ENCODE measurements at places on chromosomes 13 and 19.
A peak's percentile ranks its signal among the peaks of the same experiment; 100 is the strongest.

DNA sequence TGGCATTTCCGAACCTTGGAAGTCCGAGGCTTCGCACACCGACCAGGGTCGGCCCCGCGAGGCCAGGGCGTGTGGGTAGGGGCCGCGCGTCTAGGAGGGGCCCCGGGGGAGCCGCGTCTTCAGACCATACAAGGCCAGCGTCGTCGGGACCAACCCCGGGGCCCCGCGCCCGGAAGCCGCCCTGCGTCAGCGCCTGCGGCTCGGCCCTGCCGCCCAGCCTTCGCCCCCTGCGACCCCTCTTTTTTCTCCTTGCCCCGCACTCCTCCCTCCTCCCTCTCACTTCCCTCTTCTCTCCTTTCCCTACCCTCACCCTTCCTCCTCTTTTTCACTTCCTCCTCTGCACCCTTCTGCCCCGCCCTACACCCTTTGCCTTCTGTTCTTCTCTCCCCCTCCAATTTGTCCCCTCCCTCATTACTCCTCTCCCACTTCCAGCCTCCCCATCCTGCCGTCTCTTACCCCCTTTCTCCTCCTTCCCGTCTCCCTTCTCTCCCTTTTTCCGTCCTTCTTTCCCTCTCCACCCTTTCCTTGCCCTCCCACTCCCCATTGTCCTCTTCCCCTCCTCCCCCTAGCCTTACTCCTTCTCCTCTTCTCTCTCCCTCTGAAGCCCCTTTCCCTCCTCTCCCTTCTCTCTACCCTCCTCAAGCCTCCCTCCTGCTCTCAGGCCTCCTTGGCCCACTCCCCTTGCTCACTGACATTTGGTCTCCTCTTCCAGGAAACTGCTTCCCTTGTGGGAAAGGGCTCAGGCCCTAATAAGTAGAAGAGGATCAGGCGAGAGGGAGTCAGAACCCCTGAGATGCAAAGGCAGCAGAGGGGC, 2.2 kb upstream of the PLEKHG2 start:
- no peak for DNase-seq

DNA sequence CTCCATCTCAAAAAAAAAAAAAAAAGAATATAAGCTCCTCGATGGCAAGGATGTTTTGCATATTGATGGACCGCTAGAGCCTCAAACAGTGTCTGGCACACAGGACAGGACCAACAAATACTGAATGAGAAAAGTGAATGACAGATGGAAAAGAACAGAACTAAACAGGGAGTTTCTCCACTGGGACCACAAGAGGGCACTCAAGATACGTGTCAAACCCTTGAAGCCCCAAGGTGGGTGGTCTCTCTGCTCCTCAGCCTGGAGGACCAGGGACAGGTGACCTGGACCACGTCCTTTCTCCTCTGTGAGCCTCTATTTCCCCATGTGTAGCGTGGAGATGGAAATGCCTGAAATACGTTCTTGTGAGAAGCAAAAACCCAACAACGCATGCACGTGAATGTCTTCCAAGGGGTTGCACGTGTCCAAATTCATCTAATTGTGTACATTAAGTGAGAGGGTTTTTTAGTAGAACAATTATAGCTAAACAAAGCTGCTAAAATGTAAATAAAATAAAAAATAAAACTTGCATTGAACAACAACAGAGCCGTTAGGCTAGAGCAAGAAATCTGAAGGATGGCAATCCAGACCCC, 5.7 kb upstream of the CDC42EP5 start:
- no peak for DNase-seq

GRCh38 chr19:19131989-19132388, 6.3 kb downstream of the TMEM161A start:
- DNase-seq, result no peak

GRCh38 chr13:75425216-75426009, 56.6 kb downstream of the TBC1D4 start:
- no peak for DNase-seq

- no peak for DNase-seq
Observed at GRCh38 chr19:5334366-5334739, 6.3 kb downstream of the PTPRS start.

DNA sequence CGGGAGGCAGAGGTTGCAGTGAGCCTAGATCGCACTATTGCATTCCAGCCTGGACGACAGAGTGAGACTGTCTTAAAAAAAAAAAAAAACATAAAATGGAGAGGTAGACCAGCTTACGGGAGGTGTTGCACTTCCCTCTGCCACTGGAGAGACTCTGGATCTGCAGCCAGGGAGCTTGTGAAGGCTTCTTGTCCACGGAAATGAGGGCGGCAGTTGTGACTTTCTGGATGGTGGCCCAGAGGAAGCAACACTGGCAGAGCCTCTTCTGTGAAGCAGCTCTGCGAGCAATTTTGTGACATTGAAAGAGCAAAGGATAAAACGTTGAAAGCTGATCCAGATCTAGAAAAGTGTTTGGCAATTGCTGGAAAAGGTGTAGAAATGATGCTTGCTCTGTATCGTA, 10.4 kb downstream of the SPINT2 start:
- DNase-seq, result no peak

GRCh38 chr13:73324842-73325722, 266.3 kb downstream of the KLF5 start:
- DNase-seq, result no peak

DNA sequence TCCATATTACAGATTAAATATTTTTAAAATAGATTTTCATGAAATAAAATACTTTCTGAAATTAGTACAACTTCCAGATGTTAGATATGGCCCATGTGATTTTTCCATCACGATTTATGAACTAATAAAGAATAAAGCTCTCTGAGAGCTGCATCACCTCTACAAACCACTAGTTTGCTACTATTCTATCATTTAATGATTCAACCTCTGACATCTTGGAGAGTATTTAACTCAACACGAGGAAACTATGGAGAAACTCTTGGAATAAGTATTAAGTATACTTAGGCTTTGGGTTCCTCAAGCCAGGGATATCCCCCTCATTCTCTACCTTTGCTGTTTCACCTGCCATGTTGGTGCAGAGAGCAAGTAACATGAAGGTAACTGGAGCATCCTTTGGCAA, 55.7 kb downstream of the DACH1 start:
- no peak for DNase-seq

DNA sequence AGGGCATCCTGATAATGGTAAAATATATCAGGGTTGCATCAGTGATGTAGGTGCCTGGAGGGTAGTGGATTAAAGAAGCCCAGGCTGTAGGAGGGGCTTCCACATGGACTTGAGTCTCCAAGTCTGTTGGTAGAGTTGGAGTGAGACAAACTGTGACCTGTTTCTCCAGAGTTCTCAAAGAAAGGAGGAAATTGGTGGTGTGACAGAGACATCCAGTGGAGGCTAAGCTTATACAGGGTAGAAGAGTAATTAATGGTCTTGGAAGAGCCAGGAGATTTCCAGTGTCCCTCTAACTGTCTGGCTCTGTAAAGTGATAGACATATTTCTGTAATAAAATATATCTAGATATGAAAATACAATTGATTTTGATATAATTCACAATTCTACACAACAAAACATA, 61.1 kb downstream of the GPC5 start:
- DNase-seq, result no peak

DNA sequence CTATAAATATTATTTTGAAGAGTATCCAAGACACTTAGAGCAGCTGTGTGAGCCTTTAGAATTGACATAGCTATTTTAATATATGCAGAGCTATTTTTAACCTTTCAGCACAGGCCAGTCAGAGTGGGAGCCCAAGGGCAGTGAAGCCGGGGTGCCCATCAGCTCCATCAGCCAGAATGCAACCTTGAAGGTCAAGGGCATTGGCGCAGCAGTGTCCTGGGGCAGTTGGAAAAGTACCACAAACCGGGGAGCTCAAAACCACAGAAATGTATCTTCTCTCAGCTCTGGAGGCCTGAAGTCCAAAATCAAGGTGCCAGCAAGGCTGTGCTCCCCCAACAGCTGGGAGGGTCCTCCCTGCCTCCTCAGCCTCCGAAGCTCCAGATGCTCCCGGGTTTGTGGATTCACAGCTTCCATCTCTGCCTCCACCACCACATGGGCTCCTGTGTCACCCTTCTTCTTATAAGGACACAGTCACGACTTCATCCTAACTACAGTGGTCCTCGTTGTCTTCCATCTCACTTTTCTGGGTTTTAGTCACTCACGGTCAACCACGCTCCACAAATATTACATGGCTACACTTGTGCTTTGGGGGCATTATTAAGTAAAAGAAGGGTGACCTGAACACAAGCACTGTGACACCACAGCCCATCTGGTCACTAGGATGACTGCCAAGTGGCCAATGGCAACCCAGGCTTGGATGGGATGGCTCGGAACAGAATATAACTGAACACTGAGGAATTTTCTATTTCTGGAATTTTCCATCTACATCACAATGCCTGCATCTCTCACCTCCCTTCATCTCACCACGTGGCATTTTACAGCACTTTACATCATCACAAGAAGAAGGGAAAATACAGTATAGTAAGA, 15.9 kb upstream of the GAS6 start:
- no peak for DNase-seq

- peak; percentile 51 for DNase-seq
Observed at GRCh38 chr19:33040994-33041827, 23.5 kb downstream of the RHPN2 start.

- DNase-seq, result peak; percentile 43
Observed at GRCh38 chr13:23671897-23672296, 101.7 kb downstream of the TNFRSF19 start.

GRCh38 chr19:1837625-1838105, 10.6 kb downstream of the REXO1 start:
- DNase-seq, result no peak

- no peak for DNase-seq
Observed at GRCh38 chr13:103931331-103931845, 865.2 kb upstream of the SLC10A2 start.

DNA sequence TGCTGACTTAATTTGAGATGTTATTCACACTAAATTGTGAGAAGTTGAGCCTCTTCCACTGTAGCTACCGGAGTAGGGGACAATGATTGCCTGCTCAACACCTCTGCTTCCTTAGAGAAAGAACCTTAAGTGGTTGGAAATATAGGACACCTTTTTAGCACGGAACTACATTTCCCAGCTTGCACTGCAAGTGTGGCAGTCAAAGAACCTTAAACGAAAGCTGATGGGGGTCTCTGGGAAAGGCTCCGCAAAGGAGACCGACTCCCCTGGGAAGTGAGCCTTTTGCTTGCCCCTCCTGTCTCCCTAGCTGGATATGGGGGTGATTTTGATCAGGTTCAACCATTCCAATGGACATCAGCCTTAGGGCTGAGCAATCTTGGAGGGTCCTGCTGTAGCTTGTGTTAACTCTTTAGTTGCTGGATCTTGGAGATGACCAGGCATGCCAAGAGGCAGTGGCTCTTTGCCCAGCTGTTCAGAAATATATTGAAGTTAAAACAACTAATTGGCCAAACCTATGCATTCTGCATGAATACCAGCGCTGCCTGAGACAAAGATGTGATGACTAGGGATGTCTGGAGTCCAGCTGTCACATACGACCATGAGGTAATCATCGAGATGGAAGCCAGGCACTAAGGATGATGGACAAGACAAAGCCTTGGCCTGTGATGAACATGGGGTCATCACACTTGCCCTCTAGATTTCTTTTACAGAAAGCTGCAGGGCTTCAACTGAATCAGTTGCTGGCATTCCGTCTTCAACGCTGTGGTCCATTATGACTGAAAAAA, 286.5 kb downstream of the FOXO1 start:
- no peak for DNase-seq

DNA sequence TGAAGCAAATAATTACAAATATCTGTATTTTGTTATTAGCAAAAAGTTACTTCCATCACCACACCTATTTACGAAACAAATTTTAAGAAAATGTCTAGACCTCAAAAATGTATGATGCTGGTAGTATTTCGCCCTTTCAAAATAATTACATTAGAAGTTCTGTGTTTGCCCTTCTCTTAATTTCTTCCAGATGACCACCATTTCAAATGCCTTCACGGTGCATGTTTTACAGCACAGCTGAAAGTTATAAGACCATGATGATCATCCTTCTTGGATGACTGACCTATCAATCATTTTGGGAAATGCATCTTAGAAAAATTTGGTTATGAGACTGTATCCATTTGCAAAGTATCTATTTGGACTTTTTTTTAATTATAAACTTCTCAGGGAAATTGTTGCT, 390.8 kb downstream of the SLITRK6 start:
- DNase-seq, result no peak

DNA sequence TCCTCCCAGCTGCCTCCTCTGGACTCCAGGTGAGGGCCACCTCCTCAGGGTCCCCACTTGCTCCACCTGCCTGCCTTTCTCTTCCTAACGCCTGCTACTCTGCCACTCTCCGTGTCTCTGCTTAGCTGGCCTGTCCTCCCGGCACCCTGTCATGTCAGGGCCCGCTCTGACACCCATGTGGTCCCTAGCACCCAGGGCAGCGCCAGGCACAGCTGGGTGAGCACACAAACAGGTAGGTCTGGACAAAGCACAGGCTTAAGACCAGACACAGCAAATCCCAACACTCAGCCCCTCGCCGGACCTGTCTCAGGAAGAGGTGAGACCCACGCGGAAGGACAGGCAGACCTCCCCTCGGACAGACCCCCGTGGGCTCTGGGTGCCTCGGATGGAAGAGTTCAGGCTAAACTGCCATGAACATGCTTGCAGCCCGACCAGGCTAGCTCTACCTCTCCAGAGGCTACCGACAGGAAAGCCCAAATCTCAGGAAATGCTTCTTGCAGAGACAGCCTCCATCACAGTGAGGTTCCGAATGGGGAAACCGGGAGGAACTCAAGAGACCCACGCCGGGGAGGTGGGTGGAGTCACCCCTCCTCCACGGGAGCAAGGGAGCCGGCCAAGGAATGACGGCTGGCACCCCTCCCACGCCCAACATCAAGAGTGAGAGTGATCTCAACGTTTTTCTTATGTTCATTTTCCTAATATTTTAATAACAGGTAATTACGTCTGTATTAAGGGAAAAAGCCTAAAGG, 12.5 kb downstream of the ZNF787 start:
- DNase-seq, result no peak

- DNase-seq, result no peak
Observed at GRCh38 chr19:1070931-1071791, 4.2 kb downstream of the ARHGAP45 start.

DNA sequence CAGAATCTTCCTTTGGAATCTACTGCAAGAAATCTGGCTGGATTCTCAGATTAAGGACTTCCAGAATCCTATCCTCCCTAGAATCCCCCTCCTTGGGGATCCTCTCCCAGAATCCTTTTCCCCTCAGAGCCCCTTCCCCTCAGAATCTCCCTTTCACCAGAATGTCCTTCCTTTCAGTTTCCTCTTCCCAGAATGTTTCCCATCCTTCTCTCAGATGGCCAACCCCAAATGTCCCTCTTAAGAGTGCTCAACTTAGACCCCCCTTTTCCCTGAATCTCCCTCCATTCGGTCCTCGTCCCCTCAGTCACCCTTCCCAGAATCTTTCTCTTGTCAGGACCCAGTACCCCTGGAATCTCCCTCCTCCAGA, 584 bp upstream of the RPS16 start:
- DNase-seq, result no peak

GRCh38 chr13:69008499-69008898, 1099.1 kb upstream of the ATXN8OS start:
- DNase-seq, result no peak
